NCI-H1930 (cell line): ENCODE measurements at places on chromosomes 11 and 22.

DNA sequence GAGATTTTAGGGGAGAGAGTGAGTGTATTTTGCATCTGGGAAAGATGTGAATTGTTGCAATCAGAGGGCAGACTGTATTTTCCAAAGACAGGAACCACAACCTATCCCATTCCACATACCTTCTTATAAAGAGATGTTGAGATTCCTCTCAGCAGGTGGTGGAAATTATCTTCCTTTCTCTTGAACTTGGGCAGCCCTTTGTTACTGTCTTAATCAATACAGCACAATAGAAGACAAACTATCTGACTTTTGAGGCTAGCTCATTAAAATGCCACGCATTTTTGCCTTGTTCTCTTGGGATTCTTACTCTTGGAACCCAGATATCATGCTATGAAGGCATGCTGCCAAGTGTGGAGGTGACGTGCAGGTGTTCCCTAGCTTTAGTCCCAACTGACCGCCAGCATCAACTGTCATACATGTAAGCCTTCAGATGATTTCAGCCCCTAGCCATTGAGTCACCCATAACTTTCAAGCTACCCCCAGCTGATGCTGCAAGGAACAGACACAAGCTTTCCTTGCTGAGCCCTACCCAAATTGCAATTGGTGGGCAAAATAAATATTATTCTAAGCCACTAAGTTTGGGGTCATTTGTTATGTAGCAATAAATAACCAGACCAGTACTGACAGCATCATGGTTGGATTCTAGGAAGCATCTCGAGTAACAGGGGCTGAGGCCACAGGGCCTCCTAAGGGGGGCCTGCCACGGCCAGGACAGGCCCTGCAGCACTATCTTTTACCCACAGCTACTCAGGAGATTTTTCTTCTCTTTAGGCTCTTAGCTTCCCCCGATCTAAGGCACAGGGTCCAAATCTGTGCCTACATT lies 63.0 kb downstream of the RPL27A start:
- no peak for DNase-seq

GRCh38 chr11:113562981-113563461 lies 87.8 kb upstream of the DRD2 start:
- DNase-seq = no peak

- DNase-seq = no peak
These were observed 178.2 kb upstream of the TMEM45B start for GRCh38 chr11:129637473-129637872.

DNA sequence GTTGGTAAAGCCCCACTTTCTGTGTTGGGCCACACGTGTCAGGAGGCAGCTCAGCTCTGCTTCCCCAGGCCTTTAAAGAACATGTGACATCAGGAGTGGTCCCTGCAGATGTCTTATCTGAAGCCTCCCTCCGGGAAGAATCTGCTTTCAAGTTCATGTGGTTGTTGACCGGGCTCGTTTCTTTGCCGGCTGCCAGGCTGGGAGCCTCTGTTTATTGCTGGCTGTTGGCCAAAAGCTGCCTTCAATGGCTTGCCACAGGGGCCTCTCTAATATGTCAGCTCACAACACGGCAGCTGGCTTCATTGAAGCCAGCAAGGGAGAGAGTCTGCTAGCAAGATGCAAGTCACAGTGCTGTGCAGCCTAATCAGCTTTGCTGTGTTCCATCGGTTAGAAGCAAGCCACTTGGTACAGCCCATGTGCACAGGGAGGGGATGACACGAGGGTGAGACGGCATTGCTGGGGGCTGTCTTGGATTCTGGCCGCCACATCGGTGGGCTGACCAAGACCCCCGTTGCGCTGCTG lies 14.6 kb downstream of the MRGPRF start:
- DNase-seq = no peak

DNA sequence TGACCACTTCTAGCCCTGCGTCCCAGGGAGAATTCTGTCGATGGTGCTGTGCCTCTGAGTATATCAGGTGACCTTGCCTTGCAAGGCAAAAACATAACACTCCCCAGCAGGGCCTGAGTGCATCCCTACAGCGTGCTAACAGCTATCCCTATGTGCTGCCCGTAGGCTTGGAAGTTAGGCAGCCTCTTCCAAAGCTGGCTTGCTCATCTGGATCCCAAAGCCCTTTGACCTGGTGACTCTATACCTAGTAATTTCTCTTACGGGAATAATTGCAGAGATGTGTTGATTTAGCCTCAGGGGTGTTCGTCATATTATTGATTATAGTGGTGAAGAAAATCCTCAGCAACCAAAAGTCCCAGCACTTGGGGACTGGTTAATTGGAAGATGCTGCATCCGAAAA lies 32.6 kb upstream of the CRYBB3 start:
- no peak for DNase-seq

DNA sequence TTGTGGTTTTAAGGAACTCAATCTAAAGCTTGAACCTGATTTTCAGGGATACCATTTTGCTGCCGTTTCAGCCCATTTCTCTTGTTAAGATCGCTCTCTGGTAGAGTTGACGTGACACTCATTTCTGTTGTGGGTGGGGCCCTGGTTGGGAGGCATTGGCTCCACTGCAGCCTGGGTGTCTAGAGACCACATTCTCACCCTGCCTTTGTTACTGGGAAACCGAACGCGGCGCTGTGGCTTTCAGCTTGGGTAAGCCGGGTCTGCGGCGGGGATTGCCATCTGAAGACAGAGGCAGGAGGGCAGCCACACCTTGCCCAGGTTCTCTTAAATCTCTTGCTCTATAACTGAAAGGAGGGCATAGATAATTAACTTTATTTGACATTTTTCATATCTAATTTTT lies 3.2 kb downstream of the EHF start:
- no peak for DNase-seq

DNA sequence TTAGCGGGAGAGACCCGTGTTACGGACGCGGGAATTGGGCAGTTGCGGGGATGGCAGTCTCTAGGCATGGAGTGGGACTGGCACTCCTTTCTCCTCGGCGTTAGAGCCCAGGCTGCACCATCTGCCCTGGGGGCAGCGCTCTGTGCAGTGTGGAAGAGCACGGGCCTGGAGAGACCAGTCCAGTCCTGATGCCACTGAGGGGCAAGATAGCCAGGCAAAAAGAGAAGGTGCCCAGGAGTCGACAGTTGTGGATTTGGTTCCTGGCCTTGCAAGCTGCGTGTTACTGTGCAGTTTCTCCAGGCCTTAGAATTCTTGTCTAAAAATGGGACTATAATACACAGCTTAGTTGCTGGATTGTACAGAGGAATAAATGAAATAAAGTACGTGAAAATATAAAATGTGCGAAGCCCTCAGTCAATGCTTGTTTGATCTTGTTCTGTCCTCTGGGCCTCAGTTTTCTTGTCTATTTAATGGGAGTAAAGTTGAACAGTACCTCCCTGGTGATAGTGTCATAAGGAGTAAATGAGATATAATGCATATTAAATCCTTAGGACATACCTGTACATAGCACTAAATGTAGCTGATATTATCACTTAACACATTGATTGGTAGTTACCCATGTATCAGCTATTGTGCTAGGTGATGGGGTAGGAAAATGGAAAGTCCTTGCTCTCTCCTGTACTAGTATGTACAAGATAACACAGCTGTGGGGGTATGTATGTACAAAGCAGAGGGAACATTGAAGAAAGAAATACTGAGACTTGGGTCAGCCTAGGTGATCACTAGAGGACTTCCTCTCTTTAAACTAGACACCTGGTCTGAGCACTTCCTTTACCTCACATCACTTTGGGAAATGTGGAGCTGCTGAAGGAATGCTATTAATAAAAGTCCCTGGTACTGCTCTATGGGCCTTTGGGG lies 1.2 kb downstream of the ATXN10 start:
- no peak for DNase-seq

DNA sequence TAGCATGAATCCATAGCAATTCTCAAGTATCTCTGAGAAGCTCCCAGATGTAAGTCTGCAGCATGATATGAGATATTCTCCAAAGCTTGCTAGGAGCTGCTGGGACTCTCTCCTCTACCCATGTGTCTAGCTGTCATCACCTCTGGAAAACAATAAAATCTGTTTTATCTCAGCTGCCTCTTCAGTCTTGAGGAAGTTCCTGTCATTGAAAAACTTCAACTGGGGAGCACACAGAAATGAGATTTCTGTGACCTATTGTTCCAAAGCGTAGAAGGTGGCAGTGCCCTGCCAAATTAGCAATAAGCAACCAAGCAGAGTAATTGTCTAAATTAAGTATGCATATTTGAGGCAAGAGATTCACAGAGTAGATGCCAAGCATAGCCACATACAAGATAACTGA lies 1380.6 kb upstream of the RAG2 start:
- DNase-seq = no peak

DNA sequence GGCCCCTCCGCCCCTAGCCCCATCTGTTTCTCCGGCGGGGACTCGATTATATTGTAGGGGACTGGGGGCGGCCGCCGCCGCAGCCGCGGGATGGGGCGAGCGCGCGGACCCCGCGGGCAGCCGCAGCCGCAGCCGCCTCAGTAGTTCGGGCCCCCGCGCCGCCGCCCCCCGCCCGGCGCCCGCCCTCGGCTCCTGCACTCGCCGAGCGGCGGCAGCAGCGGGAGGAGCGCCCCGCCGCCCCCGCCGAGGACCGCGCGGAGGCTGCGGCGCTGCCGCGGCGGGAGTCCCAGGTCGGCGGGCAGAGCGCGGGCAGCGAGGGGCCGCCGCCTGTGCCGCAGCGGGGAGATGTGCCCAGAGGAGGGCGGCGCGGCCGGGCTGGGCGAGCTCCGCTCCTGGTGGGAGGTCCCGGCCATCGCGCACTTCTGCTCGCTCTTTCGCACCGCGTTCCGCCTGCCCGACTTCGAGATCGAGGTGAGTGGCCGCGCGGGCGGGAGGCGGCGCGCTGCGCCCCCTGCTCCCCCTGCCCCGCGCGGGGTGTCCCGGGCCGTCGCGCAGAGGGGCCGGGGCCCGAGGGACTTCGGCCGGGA lies at the start of gene CECR2:
Gene CECR2, plus strand, starts transcription at position 22 of the 587 bp plus-strand sequence. Its CDS starts 324 bp downstream, at position 346.
- DNase-seq = peak; percentile 75

DNA sequence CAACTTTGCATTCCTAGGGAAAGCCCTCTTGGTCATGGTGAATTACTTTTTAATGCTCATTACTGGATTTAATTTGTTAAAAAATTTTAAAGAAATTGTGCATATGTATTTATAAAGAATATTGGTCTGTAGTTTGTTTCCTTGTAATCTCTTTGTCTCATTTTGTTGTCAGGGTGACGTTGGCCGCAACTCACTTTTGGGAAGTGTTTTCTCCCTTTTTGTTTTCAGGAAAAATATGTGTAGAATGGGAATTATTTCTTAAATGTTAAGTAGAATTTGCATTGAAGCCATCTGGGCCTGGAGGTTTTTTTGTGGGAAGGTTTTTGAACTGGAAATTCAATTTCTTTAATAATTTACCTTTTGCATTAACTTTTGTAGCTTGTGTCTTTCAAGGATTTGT lies 149.1 kb downstream of the UVRAG start:
- no peak for DNase-seq

GRCh38 chr11:125938418-125938817 lies 7.4 kb upstream of the VSIG10L2 start:
- no peak for DNase-seq

DNA sequence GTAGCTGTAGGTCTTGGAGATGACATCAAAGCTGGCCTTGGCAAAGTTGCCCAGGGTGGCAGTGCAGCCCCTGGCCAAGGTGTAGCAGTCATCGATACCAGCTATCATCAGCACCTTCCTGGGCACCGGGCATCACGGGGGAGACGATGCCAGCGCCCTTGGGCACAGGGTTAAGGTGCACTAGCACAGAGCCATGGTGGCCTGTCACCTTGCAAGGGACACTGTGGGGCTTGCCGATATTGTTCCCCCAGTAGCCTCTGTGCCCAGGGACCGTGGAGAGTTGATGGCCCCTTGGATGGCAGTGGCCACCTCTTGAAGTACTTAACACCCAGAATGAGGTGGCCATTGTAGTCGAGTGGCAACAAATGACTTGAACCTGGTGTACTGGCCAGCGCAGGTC lies 44.4 kb upstream of the FTH1 start:
- DNase-seq = no peak

- no peak for DNase-seq
These were observed 267.2 kb downstream of the RAB38 start for GRCh38 chr11:87908086-87908485.

DNA sequence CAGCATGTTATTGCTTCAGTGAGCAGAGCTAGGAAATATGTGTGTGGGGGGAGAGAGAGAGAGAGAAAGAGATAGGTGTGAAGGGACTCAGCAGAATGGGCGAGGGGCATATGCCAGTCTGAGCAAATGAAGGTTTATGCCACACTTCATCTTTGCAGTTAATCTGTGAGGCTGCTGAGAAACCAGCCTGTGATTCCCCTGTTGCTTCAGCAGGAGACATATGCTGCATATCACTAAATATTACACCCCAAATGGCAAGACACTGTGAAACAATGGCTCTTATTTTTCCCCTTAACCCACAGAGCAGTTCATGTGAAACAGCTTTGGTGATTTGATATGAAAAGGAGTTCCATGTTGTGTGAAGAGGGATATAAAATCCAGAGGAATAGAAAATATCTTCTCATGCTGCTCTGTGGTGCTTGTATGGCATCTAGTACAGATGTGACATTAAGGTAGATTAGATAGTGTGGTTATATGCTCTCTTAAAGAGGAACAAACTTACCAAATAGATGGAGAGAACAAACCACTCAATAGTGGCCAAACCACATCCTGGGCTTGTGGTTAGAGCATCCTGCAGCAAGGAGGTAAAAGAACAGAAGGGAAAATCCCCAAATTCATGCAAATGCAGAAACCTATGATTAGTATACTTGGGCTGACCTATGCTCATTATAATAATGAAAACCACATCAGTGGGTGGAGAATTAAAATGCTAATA lies 864.2 kb downstream of the FAM181B start:
- no peak for DNase-seq

- DNase-seq = no peak
These were observed 7.8 kb downstream of the PPP6R3 start for GRCh38 chr11:68468217-68468828.

DNA sequence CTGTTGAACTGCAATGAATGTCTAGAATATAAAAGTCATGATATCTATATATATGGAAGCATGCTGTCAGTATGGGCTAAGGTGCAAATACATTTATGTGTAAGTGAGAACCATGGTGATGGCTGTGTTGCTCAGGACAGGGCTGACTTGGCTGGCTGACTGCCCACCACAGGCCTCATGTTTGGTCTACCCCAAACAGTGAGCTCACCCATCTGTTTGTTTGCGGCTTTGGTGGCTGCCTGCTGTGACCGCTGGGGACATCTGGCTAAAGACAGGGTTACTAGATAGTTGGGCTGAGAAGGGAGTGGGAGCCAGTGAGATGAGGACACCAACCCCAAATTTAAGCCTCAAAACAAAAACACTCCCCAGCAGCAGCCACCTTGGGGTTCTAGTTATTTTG lies 6.3 kb downstream of the CD44 start:
- no peak for DNase-seq

GRCh38 chr22:46043816-46044620 lies 67.1 kb upstream of the WNT7B start:
- DNase-seq = no peak

GRCh38 chr11:29261831-29262230 lies 755.0 kb downstream of the KCNA4 start:
- DNase-seq = no peak

DNA sequence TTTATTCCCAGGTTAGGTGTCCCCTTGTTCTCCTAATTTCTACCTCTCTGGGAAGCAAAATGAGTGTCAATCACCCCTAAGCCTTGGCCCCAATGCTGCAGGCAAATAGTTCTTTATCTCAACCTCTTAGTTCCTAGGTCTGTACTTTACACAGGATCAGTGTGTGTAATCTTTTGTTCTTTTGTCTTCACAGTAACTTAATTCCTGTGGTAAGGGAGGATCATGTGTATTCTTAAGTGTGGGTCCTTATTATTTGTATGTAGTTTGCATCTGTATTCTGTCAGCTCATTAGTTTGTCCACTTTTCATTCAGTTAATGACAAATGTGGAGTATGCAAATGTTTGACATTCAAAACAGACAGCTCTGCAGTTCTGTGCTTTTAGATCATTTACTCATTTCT lies 166.7 kb downstream of the FAT3 start:
- DNase-seq = no peak
